ENCODE measurements at places on chromosomes 11 and 22.

GRCh38 chr22:17802411-17802810 lies 28.1 kb upstream of the BID start:
- no peak for DNase-seq

- DNase-seq = no peak
Observed at GRCh38 chr11:27722117-27722952, 22.1 kb upstream of the BDNF start.

DNA sequence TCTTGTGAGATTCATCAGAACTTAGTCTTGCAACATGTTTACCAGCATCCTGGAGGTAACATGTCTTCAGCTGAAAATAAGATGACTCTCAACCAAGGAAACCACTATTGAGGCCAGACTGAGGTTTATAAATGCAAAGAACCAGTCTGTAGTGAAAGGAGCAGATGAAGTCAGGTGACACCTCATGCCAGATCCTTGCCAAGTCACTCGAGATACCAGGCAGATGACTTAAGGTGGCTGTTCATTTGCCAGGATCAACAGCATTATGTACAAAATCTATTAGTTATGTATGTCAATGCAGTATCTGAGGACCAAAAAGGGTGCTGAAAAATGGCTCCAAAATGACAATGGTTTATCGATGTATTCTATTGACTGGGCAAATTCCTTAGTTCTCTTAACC lies 100.0 kb upstream of the SOX6 start:
- DNase-seq = no peak

DNA sequence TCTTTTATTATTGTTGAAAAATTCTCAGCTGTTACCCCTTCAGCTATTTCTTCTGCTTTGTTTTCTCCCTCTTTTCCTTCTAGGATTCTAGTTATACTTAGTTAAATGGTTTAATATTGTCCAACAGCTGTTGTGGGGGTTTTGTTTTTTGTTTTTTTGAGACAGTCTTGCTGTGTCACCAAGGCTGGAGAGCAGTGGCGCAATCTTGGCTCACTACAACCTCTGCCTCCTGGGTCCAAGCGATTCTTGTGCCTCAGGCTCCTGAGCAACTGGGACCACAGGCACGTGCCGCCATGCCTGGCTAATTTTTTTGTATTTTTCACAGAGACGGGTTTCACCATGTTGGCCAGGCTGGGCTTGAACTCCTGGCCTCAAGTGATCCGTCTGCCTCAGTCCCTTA lies 12.7 kb downstream of the SDHAF2 start:
- no peak for DNase-seq

GRCh38 chr22:26360169-26360885 lies 68.7 kb upstream of the ASPHD2 start:
- peak; percentile 15 for DNase-seq
